ENCODE measurements at places on chromosomes 2 and 18. TPM values are rescaled to one million over a fixed set of nuclear protein-coding genes. Genes with fewer than 3 reads are reported as not detected.

- DNase-seq: no peak
Measured at GRCh38 chr18:6221602-6222014, 193.1 kb downstream of the L3MBTL4 start.

DNA sequence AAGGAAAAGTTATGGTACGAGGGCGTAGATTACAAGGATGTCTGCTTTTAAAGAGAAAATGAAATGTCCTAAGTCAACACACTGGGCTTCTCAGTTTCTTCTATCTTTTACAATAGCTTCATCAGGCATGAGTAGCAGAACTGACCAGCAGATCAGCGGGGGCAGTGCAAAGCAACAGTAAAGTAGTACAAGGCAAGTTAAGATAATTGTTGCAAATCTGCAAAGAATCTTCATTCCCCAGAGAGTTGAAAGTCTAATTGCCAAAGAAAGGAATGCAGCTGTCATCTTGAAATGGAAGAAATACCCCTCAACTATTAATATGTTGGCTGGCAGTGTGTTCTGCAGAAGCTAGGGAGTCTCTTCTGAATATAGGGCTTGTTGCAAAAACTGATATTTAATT, 60.2 kb upstream of the SLC39A10 start:
- DNase-seq: no peak

DNA sequence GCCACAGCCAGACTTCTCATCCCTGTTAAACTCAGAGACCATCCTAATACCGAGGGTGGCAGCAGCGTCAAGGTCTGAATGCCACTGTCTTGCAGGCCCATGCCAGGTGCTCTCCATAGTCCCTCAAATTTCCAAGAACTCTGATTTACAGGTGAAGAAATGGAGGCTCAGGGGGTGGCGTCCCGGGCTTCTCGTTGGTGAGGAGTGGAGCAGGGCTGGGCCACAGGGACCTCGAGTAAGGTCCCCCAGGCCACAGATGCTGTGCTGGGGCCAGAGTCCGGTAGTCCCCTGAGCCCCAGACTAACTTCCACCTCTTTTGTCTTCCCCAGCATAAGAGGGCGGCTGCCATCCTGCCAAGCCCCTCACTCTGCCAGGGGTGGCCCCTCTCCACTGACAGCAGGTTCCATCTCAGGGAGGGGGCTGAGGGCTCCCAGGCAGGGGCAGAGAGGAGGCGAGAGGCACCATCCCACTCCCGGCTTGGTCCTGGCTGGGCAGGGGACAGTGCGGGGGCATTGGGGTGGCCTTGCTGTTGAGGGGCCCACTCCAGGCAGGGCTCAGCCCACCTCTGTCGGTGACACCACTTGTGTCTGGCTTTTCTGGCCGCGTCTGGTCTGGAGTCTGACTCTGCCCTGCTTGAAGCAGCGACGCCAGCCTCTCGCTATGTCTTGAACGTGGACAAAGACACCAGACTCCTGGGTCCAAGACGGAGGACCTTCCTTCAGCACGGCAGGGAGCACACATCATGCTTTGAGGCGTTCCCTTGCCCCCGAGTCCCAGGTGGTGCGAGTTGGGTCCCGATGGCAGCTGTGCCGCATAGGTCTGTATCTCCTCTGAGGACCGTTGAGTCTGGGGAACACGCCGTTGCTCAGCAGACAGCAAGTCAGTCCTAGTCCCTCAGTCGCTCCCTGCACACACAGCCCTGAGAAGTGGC, 15.9 kb upstream of the KLHL30 start:
- DNase-seq: no peak

CPO gene
- 0.67 TPM for total RNA-seq

DNA sequence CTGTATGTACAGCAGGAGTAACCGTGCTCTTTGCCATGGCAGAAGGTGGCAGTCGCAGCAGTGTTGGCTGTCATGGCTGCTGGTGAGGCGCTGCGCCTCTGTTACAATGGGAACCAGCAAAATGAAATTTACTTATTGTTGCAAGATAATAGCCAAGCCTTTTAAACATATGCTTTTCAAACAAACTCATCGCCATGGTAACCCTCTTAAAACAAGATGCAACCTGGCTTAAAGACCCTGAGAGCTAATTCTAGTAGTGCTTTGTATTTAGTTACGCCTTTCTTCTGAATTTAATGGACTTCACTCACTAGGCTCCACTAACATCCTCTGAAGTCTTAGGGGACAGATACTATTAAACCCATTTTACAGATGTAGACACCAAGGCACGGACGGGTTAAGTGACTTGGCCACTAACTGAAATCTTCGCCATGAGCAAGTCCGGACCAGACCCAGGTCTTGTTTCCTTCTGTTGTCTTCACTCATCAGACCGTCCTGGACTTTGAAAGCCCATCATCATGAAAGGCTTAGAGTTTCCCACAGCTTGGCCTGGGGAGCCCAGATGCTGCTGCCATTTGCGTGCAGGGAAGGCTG, 111.6 kb upstream of the ODC1 start:
- DNase-seq: no peak

CNDP1 gene
- not detected for total RNA-seq

DNA sequence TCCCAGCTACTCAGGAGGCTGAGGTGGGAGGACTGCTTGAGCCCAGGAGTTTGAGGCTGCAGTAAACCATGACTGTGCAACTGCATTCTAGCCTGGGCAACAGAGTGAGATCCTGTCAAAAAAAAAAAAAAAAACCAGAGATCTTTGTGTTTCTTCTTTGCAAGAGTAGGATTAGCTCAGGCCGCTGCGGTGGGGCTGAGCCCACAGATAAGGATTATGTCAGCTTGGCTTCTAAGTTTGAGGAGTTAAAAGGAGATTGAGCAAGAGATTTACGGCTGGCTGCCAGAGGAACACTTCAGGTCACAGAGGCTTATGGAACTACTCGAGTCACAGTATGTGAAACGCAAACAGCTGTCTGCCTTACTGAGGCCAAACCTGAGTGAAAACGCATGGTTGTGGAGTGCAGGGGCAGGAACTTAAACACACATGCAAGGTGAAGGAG, 146.7 kb upstream of the L3MBTL4 start:
- peak; percentile 42 for DNase-seq

DNA sequence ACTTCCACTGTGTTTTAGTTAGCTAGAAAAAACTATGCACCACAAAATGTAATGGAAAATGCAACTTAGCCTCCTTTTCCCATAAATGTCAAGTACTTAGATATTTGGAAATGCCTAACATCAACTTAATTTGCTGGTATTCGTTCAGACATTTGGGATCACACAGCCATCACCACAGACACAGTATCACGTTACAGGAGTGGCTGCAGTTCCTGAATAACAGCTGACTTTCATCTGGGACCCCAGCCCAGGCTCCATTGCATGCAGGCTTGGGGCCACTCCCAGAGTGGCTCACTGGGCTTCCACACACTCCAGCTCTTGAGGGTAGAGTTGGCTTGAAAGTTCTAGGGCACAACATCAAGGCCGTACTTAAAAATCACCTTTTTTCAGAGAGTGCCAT, 9.3 kb downstream of the TMEM182 start:
- no peak for DNase-seq

DNA sequence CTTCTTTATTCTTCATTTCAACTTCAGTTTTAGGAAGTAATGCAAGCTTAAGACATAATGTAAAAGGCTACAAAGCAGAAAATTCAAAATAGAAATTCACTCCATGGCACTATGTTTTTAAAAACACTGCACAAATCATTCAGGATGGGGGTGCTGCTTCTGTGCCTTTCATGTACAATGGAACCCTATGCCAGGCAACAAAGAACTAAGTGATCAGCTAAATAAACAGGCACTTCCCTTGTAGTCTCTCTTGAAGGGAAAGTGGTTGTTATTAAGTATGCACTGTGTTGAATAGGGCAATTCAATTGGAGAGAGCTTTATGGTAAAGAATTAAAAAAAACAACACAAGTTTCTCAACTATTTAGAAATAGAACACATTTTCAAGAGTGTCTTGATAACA, 10.9 kb upstream of the ERBB4 start:
- no peak for DNase-seq

GRCh38 chr18:48882379-48882778, 68.4 kb downstream of the SMAD7 start:
- DNase-seq: no peak

- no peak for DNase-seq
Measured at GRCh38 chr2:42996528-42996927, 204.1 kb upstream of the HAAO start.

RAX gene
- total RNA-seq: not detected

GRCh38 chr18:79193826-79194225, 124.6 kb downstream of the ATP9B start:
- DNase-seq: no peak

UGT1A8 gene
- total RNA-seq: not detected

LOXHD1 gene
- total RNA-seq: 1.9 TPM

DNA sequence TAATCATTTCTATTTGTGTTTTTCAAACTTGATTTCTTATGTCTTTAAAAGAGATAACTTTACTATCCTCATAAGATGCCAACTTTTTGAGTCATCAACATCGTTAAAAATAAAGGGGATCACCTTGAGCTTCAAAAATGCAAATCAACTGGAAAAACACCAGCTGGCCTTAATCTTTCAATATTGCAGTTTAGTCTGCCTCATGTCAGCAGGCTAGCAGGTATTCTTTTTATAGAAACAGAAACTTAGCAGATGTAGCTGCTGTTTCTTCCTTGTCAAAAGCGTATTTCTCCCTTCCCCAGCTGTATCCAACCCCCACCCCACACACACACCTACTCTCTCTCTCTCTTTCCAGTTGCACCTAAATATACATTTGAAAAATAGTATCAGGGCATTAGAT, 154.1 kb upstream of the ZNF804A start:
- DNase-seq: no peak

GRCh38 chr2:220043990-220044335, 416.5 kb downstream of the SLC4A3 start:
- DNase-seq: no peak

RBKS gene
- total RNA-seq: 2.3 TPM

GRCh38 chr2:190420801-190421200, 12.6 kb downstream of the MFSD6 start:
- no peak for DNase-seq

RTKN gene
- total RNA-seq: 14.3 TPM

GRCh38 chr2:85705680-85706039, 11.5 kb downstream of the GNLY start:
- DNase-seq: no peak

DNA sequence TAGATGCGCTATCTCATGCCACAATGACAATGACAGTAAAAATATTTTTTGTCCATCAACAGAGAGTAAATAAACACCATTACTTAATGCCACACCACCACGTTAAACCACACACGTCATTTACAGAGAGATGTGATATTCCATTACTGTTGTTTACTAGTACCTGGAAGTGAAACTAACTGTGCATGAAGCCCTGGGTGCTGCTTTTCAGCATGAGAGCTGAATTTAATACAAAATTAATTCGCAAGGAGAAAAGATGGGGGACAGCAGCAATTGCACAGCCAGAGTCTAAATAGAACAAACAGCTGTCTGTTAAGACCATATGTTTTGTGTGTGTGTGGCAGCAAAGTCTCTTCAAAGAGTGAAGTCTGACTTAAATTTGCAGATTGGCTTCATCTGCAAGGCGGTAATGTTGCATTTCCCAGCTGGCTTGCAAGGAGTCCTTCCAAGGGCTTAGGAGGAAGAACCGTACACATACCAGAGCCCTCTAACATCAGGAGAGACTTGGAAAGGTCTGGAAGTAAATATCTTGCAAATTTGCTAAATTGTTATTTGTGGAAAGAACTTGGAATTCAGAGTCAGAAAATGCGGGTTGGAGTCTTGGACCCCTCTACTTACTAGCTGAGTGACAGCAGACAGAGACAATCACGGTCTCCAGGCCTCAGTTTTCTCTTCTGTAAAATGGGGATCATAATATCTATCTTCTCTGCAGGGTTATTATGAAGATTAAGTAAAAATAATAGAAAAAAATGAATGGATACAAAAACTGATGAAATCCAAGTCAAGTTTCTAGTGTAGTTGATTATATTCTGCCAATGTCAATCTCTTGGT, 127.6 kb downstream of the ALPK2 start:
- no peak for DNase-seq

ERICH2 gene
- not detected for total RNA-seq

DNA sequence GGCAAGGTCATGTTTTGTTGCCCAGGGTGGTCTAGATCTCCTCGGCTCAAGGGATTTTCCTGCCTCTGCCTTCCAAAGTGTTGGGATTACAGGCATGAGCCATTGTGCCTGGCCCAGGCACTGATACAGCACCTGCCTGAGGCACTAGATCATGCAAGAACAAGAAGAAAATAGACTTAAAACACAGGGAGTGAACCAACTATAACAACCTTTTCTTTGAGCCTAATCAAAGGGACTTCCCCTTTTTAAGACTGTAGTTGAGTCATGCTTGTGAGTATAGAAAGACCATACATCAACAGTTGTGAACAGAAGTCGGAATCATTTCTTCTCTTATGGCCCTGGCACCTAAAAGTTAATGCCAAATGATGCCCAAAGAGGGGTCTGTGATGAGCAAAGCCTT, 47.9 kb upstream of the MAPRE2 start:
- DNase-seq: no peak

- no peak for DNase-seq
Measured at GRCh38 chr2:134039912-134040581, 213.8 kb upstream of the MGAT5 start.

DNA sequence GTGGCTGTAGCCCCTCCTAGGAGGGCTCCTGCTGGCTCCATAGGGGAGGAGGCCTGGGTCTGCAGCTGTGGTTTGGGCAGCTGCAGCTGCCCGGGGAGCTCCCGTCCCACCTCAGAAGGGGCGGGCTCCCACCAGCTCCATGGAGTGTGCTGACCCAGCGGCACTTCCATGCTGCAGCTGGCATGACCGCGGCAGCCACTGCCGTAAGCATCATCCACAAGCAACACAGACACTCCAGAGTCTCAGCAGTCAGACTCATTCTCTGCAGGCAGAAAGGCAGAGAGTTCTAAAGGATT, 660.1 kb upstream of the RAB6C start:
- no peak for DNase-seq

DNA sequence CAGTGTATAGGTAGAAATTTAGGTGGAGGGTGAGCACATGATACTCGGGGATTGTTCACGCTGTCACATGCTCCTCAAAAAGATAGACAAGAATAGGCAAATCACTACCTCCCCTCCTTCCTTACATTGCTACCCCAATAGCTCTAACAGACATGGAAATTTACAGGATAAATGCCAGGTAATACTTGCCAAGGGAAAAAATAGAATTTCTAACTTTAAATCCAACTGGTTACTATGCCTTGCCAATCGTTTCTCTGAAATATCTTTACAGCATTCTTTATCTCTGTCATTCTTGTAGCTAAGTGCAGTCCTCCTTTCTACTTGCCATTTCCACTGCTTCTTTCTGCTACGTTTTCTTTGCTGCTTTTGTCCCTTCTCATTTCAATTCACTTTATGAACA, 339.8 kb upstream of the ZEB2 start:
- DNase-seq: no peak

All from heart left ventricle (tissue), 16 donors.